Epithelial cell of proximal tubule (primary cell): ENCODE measurements at places on chromosomes 11 and 22.

DNA sequence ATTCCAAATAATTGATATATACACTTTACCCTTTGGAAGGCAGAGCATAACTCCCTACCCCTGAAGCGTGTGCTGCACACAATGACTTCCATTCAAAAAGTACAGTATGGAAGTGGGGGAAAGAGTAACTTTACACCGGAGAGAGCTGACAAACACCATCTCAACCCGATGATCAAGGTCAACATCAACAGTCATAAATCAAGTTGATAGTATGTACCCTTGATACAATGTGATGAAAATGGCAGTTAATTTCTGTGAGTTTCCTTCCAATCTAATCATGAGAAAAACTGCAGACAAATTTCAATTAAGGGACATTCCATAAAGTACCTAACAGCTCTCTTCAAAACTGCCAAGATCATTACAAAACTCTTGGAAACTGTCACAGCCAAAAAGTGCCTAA is 6.0 kb upstream of the DEUP1 start:
- DNase-seq = no peak

GRCh38 chr22:31652088-31652487 is 9.9 kb downstream of the PISD start:
- DNase-seq = no peak

DNA sequence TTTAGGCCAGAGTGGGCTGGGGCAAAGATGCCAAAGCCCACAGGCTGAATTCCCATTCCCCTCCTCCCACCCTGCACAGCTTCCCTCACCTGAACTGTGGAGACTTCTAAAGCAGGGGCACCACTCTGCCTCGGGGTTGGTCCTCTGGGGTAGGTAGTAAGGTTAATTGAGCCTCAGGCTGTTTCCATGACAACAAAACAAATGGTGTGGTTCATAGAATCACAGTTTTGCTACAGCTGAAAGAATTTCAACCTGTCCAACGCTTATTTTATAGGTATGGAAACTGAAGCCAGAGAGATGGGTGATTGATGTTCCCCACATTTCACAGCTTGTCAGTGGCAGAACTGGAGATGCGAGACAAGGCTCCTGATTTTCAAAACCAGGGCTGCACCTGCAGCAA is 109.5 kb downstream of the SNX19 start:
- no peak for DNase-seq

DNA sequence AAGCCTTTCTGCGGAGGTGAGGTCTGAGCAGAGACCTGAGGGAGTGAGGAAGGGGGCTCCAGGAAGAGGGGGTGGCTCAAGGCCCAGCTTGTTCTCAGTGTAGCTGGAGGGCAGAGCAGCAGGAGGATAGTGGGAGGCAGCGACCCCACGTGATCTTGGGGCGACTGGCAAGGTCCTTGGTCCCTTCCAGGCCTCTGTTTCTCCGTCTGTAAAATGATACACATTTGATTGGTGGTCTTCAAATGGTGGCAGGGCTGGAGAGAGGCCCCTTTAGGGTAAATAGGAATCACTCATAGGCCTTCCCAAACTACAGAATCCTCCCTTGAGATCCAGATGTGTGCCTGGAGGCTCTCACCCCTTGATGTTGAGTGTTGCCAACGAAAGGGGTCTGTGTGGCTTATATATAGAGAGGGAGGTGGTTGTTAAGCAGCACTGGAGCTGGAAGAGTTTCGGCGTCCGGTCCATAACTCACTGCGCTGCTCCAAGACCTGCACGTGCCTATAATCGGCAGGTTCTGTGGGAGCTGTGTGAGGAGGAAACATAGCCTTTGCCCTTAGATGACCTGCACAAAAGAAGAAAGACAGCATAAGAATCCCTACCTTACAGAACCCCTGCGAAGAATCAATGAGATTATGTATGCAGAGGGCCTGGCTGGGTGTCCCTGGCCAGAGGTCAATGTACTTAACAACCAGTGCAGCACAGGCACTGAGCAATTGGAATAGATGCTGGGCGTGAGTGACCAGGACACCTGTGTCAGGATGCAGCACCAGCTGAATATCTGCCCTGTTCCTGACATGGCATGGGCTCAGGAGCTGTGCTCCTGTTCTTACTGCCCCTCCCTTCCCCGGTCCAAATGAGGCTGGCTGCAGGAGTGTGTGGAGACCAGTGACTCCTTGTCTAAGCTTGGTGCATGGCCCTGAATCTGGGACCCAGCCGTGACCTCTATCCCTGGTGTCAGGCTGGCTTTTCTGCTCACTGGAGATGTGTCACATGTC is 28.7 kb downstream of the OTOG start:
- no peak for DNase-seq

GRCh38 chr11:2363130-2363529 is 14.0 kb upstream of the CD81 start:
- no peak for DNase-seq
